ENCODE measurements at places on chromosomes 7 and 10.

DNA sequence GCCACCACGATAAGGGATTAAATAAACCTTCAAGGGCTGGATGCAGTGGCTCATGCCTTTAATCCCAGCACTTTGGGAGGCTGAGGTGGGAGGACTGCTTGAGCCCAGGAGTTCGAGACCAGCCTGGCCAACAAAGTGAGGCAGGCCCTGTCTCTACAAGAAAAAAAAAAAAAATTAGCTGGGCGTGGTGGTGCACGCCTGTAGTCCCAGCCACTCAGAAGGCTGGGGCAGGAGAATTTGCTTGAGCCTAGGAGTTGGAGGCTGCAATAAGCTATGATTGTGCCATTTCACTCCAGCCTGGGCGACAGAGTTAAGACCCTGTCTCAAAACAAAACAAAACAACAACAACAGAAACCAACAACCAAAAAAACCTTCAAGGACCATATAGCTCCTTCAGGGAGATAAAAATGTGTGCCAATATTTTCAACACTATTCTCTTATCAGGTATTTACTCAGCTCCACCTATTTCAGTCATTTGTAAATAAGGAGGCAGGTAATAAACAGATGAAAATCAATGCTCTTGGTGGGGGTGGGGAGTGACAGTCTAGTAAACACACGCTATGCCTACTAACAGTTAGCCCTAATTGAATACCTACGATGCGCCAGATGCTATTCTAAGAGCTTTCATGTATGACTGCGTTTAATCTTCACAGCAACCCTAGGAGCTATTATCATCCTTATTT, 13.2 kb downstream of the BAIAP2L1 start:
- DNase-seq: no peak

DNA sequence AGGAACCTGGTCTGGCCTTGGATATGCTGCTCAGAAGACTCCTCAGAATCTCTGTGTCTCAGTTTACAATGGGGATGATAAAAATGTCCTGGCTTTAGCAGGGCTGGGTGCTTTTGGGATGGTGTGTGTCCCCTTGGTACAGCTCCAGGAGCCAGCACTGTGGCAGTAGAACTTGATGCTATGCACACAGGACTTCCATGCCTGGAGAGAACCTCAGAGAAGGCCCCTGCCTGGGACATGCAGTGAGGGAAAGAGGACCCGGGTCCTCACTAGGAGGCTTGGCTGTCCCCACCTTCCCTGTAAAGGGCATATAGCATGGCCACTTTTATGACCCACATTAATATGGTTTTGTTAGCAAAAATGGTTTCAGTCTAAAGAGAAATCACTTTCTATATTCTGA, 100.5 kb downstream of the GLRX3 start:
- DNase-seq: no peak

- no peak for DNase-seq
These were observed 163.2 kb downstream of the REEP3 start for GRCh38 chr10:63684257-63684936.

- DNase-seq: no peak
These were observed 113.6 kb upstream of the AMPH start for GRCh38 chr7:38744746-38745145.

DNA sequence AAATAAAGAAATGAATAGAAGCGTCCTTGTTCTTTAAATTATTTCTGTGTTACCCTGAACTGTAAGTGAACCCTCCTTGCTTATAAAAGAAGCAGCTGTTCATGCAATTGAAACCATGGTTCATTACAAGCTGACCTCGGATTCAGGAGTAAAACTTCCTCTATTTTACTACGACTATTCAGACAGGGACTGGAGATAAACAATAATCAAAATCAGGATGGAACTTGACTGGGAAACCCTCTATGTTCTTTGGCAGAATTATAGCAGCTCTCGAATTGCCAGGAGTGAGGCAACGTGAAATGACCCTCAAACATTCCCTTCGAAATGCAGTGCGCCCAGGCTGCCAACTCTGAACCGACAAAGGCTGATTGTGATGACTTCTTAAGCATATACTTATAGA, 172.1 kb downstream of the CYP26A1 start:
- DNase-seq: no peak

- no peak for DNase-seq
These were observed 94.7 kb downstream of the HDAC9 start for GRCh38 chr7:18590241-18590640.

DNA sequence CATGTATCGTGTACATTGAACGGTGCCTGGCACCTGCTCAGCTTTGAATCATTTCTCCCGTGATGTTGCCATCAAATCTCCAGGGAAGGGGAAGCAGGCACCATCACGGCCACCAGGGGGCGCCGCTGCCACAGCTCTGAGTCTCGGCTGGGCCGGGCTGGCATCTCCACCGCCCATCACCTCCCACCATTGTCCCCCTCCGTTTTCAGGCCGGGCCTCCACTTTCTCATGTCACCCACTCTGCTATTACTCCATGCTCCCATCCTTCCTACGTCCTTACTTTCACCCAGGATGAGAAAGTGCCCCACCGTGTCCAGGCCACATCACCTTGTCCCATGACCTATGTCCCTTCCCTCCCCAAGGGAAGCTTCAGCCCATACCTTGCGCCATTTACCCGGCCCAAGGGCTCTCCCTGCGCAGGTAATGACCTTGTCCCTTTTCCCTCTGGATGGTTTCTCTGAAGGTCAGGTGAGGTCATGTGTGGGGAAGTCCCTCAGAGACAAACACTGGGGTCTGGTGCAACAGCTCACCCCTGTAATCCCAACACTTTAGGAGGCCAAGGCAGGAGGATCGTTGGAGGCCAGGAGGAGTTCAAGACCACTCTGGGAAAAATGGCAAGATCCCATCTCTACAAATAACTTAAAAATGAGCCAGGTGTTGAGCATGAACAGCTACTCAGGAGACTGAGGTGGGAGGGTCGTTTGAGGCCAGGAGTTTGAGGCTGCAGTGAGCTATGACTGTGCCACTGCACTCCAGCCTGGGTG, 31.8 kb upstream of the OCM2 start:
- DNase-seq: peak; percentile 85

GRCh38 chr7:71618278-71618677, 486.3 kb downstream of the GALNT17 start:
- no peak for DNase-seq

DNA sequence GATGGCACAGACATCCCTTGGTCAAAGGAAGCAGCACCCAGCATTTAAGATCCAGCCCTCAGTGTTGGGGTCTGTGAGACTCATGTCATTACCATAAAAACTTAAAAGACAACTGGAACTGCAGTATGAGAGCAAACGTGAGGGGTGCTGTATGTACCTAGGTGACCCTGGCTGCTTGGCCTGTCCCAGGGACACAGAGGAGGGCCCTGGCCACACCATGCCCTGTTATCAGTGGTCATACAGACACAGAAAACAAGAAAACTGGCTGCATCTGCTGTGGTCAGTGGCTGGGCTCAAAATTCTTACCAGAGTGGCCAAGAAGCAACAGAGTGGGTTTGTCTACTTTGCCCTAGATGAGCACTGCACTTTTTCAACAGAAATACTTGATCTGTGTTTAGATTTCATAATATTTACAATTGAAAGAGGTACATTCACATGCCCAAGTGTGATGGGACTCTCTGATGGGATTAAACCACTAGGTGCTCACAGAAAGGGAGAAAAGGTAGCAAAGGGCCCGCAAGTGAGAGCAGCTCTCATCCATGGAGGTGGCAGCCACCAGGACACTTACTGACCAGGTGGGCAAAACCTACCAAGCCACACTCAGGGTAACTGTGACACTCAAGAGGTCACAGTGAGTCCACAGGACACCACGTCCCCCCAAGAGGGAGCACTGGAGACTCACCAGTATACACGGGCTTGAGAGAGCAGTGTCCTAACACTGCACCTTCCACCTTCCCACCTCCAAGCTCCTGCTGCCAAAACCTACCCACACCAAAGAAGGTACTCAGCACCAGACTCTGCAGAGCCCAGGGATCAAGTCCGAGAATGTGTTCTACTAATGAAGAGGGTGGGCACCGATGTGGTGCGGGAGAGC, 68.1 kb upstream of the CAMK2B start:
- no peak for DNase-seq

DNA sequence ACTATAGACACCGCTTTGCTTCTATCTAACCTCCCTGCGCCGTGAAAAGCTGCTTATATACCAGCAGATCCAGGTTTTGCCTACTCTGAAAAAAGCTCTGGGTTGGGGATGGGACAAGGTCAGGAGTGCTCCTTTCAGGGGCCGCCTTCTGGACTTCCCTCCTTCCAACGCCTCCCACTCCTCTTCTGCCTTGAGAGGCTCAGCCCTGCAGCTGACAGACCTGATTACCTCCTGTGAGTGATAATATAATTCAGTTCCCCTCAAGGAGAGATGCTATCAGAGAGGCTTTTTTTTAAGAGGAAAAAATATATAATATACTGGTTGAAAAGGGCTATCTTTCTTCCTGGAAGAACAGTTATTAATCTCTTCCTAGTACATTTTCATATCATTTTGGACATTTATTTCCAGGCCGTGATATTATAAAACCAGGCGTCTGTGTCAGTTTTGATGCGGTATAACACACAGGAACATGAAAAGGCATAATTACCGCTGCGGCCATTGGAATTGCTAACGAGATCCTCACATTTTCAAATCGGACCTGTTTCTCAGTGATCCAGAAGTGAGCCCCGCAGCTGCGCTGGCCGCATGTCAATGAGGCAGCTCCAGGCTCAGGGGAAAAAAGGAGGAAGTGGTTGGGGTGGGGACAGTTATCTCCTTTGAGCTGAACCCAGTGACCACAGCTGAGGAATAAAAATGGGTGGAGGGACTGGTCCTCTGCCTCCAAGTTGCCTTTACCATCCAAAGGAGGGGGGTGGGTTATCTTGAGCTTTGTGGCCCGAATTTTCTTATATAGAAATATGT, 457.1 kb downstream of the TYW1 start:
- no peak for DNase-seq
